NCI-H1694 (cell line): ENCODE measurements at places on chromosomes 13 and 19.
A peak's percentile ranks its signal among the peaks of the same experiment; 100 is the strongest.

DNA sequence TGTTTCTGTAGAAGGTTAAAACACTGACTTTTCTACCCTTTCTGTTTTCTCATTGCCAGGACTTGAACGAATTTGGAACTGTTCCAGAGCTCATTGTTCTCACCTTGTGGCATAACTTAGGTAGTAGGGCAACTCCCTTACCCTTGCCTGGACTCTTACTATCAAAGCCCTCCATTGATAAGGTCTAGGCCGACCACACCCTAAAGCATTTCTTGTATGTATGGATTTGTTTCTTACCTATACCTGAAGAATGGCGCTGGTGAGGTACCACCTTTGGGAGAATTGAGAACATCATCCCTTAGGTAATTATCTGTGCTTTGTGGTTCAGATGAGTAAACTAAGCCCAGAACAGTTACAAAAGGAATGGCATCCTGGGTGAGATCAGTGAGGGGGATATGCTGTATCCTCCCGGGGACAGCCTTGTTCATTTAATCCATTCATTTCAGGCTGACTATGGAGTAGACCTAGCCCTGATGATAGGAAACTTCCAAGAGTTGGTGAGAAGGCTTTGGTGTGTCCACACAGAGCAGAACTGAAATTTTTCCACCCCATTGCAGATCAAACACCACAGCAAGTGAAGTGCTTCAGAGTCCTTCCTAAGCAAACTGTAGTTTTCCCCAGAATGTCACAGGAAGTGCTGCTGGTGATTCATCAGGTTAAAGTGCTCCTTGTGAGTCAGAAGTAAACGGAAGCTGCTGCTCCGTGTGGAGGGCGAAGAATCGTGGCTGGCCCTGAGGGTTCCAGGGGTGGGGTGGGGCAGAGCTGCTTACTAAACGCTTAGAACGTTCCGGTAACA is 113.0 kb downstream of the TEX26 start:
- no peak for DNase-seq

DNA sequence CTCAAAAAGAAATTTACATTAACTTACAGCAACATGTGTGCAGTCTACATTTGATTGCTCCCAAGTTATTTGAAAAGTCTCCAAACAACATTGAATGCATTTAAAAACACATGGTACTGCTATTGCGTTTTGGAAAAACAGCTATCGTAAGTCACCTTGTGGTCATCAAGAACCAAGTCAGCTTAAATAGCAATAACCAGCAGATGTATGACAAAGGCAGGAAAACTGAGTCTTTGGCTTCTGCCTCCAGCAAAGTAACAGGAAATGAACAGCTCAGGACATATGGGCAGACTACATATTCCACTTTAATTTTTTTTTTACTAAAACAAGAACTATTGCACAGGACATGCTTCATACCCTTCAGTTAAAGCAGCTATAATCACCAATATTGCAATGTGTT is 580.6 kb upstream of the SPRY2 start:
- no peak for DNase-seq

GRCh38 chr13:113437408-113438010 is 15.8 kb downstream of the ADPRHL1 start:
- DNase-seq, result no peak

DNA sequence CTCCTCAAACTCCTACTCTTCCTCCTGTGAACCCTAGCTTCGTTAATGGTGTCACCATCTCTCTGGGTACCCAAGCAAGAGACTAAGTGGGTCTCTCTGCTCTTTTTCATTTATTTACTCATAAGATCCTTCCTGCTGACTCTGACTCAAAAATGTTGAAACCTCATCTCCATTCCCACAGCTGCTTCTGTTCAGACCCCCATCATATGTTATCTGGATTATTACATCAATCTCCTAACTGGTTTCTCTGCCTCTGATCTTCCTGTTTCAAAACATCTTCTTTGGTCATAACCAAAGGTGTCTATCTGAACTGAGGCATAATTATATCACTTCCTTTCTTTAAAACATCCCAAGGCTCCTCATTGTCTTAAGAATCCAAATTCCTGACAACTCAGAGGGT is 2.0 kb upstream of the MEDAG start:
- DNase-seq, result no peak

GRCh38 chr19:48480183-48480557 is 11.0 kb downstream of the CYTH2 start:
- no peak for DNase-seq

GRCh38 chr13:85148009-85148408 is 651.2 kb downstream of the SLITRK6 start:
- DNase-seq, result no peak

DNA sequence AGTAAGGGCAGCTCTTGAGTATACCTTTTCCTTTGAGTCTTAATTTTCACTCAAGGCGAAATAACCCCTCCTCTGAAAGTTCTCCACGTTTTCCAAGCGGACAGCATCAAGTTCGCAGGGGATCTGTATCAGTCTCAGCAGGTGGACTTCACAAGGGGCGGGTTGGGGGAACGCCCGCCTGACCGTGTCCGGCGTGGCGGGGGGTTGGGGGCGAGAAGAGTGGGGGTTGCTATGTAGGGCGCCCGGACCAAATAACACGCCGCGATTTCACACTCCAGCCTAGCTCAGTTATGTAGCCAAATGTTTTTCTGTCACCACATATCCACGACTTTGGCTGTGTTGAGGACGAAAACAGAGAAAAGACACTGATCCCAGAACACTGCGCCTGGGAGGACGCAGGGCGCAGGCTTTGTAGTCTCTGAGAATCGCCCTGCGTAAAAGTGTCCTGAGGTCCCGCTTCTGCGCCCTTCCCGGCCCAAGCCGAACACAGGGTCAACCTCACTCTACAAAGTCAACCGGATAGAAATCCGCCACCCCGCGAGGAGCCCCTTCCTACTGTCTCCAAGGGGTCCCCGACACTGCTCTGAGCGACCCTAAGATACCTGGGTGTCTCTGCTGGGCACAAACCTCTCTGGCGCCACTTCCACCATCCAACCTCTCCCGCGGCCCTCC is 524 bp downstream of the RUBCNL start:
- DNase-seq, result no peak

DNA sequence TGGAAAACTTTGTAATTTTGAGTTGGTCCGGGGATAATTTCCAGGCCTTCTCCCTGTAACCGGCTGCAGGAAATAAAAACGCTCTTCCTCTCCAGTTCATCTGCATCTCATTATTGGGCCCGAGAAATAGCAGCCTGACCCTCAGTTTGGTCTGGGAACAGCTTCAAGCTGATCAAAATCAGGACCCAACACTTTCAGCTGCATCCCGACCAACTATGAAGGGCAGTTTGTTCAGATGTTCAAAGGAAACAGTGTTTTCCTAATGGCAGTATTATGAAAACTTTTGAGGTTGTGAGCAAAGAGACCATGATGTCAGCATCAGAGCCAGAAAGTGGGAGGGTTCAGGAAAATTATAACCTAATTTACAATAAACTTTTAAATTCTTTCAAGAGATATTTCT is 35.7 kb downstream of the STK24 start:
- DNase-seq, result no peak

- DNase-seq, result no peak
Measured at GRCh38 chr19:2176337-2176994, 12.7 kb downstream of the DOT1L start.

- DNase-seq, result no peak
Measured at GRCh38 chr19:27966390-27966816, 1246.5 kb downstream of the UQCRFS1 start.

DNA sequence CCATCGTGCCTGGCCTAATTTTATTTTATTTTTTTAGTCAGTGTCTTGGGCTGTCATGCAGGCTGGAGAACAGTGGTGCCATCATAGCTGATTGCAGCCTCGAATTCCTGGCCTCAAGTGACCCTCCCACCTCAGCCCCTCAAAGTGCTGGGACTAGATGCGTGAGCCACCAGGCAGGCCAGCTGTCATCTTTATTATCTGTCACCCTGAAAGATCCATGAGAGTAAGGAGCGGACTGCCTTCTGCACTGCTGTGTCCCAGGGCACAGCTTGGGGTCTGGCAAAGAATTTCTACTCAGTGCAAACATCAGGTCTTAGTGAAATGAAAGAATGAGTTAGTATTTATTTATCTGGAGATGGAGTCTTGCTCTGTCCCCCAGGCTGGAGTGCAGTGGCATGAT is 9.5 kb upstream of the TLE5 start:
- peak; percentile 30 for DNase-seq

- DNase-seq, result no peak
Measured at GRCh38 chr13:49774376-49775005, 18.0 kb downstream of the KPNA3 start.

DNA sequence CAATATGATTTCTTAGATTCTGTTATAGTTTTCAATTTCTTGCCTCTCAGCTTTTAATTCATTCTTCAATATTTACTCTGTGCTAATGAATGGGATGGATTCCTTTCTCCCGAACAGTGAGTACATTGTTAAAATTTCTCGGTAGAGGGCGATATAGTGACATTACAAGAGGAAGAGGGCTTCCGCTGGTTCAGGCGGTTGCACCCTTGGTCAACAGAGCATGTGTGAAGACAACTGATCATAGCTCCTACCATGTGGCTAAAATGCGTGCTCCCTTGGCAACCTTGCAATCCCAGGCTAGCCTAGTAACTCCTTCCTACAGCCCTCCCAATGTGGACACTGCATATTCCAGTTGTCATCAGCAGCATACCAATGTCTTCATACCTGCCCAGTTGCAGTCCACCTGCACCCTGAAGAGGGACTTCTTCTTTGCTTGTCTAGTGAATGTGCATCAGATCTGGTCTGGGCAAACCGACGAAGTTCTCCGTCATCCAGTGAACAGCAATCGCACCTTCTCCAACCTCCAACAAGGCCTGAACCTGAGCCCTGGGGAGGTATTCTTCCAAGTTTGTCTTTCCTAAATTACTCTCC is 653.0 kb upstream of the GPC6 start:
- no peak for DNase-seq

DNA sequence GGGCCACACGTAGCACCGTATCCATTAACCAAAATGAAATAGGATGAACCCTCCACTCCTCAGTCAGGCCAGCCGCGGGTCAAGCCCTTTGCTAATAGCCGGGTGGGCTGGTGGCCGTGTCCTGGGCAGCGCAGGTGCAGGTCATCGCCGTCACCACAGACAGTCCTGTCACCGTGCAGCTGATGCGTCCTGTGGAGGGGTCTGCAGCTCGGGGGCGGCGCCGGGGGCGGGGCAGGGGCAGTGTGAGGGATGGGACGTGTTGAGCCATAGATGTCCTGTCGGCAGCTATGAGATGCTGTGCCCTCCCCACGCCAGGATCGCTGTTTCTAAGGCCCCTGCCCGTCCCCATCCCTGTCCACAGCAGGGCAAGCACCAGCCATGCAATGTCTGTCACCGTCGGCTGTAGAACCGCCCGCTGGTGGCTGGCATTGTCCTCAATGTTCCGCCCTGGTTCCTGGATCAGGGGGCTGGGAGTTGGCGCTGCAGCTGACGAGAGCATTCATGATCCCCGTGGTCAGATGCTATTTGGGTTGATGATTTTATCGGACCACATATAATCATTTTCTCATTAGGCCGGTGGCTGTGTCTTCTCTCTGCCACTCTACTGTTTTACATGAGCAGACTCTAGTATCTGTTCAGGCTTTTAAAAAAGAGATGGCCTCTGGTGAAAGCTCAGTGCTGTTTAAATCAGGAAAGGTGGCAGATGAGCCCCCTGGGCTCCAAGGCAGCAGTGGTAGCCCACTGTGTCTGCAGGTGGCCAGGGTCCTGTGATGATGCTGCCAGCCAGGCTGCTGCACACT is 126.1 kb downstream of the KDM4B start:
- no peak for DNase-seq

DNA sequence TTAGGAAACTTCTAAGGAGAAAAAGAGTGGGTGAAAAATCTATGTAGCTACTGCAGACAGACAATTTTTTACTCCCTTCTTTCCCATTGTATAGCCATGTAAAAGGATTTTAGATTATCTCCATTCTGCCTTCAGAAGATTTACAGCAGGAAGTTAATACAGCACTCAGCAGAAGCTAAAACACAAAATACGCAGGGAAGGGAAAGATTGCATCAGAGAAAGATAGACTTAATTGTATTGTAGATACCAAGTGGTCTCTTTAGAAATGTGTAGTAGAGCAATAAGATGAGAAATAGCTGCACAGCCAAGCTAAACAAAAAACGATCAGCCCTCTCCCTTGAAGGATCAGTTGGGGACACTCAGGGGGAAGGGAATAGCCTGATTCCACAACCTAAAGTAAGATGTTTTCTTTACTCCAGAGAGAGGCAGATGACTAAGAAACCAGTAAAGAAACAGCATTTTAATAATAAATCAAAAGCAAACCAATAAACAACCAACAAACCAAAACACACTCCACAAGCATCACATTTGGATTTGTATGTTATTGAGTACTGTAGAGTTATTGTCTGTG is 236.7 kb upstream of the SLITRK1 start:
- DNase-seq, result no peak

GRCh38 chr13:112331675-112332074 is 44.5 kb upstream of the SPACA7 start:
- no peak for DNase-seq

- DNase-seq, result peak; percentile 60
Measured at GRCh38 chr19:17784201-17785008, 10.5 kb upstream of the B3GNT3 start.

- no peak for DNase-seq
Measured at GRCh38 chr13:26950546-26950945, 190.0 kb upstream of the GPR12 start.
